ENCODE measurements at places on chromosomes 12 and 14.

GRCh38 chr12:97299847-97300246 lies 162.8 kb upstream of the RMST start:
- no peak for DNase-seq

DNA sequence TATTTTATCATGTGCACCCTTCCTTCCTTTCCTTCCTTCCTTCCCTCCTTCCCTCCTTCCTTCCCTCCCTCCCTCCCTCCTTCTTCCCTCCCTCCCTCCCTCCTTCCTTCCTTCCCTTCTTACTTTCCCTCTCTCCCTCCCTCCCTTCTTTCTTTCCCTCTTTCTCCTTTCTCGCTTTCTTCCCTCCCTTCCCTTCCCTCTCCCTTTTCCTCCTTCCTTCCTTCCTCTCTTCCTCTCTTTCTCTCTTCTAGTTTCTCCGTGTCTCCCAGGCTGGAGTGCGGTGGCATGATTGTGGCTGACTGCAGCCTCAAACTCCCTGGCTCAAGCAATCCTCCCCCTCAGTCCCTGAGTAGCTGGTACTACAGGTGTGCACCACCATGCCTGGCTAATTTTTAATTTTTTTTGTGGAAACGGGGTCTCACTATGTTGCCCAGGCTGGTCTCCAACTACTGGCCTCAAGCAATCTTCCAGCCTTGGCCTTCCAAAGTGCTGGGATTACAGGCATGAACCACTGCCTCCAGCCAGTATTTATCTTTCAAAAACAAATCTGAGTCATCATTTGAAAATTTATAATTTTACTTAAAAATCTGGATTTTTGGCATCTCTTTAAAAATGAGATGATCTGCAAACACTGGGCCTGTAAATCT lies 7.8 kb downstream of the C1RL start:
- DNase-seq = no peak

DNA sequence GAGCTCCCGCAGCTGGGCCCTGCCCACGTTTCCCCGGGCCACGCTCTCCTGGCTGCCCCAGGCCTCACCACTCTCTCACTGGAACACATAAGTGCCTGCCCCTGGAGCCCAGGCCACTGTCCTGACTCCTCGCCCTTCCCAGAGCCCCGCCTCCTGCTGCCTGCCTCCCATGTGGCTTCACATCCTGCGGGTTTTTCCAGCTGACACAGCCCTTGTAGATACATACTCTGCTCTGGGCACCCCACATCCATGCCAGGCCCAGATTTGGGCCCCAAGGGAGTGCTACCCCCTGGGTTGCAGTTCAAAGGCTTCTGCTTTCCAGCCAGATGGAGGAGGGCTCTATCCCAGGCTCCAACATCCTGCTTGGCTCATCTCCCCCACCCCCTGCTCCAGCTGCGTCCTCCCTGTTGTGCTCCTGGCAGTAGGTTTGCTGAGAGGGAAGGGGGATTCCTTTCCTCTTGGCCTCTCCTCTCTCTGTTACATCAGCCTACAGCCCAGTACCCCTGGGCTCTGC lies 60.1 kb downstream of the TSPAN9 start:
- DNase-seq = no peak

DNA sequence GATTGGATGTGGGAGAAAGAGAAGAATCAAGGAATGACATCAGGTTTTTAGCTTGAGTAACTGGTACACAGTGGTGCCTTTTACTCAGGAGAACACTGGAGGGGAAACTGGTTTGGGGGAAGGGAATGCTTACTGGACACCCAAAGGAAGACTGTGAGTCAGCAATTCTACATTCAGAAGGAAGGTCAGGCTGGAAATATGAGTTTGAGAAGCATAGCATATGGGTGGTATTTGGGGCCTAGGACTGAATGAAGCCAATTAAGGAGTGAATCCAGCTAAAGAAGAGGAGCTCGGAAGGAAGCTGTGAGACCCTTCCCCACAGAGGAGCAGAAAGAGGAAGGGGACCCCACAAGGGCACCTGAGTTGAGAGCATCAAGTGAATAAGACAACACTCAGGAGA lies 35.4 kb downstream of the DMAC2L start:
- no peak for DNase-seq

GRCh38 chr12:74365178-74365964 lies 172.3 kb upstream of the ATXN7L3B start:
- no peak for DNase-seq

DNA sequence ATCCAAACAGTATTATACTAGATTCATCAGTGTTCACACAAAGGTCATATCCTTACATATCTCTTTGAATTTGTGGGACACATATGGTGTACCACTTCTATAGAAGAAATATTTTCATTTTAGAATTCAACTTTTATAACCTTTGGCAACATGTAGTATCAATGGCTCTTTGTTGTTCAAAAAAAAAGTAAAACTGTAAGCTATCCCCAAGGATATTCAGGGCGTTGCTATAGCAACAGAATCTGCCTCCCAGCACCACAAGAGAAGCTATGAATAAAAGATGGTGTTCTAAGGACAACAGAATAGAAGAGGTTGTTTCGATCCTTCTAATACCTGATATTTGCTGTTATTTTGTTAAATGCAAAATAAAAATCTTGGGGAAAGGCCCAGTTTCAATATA lies 139.3 kb downstream of the BRMS1L start:
- DNase-seq = no peak

- DNase-seq = no peak
Observed at GRCh38 chr12:92702754-92703679, at the start of gene PLEKHG7. Gene PLEKHG7 (plus strand): TSS chr12:92702989. CDS start chr12:92706632, 3,643 bp downstream.

DNA sequence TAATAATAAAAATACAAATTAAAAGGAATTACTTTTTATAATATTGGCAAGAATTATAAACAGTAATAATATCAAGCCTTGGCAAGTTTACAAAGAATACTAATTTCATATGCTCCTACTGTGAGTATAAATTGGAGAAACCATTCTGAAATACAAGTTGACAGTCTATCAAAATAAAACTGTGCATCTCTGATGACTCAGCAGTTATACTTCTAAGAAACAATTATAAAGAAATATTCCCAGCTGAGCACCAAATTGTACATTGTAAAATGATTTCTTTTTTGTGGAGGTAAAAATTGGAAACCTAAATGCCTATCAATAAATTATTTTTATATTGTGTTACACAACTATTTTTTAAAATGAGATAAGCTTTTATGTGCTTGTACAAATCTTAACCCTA lies 35.5 kb upstream of the KCNC2 start:
- DNase-seq = no peak

GRCh38 chr14:105944632-105945610 lies 418.5 kb downstream of the TMEM121 start:
- DNase-seq = peak; percentile 34

GRCh38 chr12:130816097-130816496 lies 23.0 kb downstream of the STX2 start:
- no peak for DNase-seq

DNA sequence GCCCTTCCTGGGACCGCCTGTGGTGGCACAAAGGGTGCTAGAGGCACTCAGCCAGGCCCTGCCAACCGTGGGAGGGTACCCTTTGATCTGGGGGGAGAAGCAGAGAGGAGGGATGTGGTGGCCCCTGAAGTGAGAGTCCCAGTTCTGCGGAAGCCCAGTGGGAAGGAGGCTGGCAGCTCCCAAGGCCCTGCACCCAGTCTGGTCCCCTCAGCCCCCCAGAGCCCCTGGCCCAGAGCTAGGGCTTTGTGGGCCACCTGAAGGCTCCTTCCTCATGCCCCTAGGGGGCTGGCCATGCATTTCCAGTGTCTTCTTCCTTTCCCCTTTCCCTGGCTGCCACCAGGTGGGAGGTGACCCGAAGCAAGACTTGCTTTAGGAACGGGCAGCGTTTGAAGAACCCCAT lies 44.3 kb downstream of the PLEKHG3 start:
- no peak for DNase-seq

- DNase-seq = no peak
Observed at GRCh38 chr14:84375235-84375634, 1154.7 kb upstream of the FLRT2 start.

DNA sequence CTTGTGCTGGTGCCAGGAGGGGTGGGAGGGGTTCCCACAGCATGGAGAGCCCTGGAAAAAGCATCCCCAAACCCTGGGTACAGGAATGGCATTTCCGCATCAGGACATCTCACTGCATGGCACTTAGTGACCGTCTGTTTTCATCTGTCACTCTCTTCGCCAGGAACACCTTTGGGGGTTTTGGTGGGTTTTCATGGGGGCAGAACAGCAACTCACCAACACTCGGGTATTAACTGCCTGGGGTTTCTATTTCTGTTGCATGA lies 3.5 kb downstream of the VSX2 start:
- no peak for DNase-seq

- DNase-seq = no peak
Observed at GRCh38 chr12:27620121-27620520, 76.1 kb upstream of the REP15 start.

DNA sequence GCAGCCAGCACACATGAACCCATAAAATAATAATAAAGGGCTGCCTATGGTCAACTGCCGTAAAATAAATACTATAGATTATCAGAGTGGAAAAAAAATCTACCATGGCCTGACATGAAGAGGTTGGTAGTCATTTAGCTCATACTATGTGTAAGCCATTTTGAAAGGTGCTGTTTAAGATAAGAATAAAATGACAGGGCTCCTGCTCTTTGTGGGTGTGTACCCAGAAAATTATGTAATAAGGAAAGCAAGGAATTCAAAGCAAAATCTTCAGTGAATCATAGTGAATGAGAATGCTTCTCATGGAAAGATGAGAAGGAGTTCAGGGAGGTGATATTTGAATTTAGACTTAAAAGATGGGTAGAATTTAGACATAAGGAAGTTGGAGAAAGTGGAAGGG lies 42.9 kb upstream of the PPM1H start:
- DNase-seq = no peak

GRCh38 chr14:68775614-68776126 lies 17.2 kb downstream of the ZFP36L1 start:
- no peak for DNase-seq

GRCh38 chr12:101566318-101566717 lies 28.5 kb upstream of the MYBPC1 start:
- DNase-seq = no peak

GRCh38 chr12:97572220-97572619 lies 109.6 kb downstream of the RMST start:
- DNase-seq = no peak

DNA sequence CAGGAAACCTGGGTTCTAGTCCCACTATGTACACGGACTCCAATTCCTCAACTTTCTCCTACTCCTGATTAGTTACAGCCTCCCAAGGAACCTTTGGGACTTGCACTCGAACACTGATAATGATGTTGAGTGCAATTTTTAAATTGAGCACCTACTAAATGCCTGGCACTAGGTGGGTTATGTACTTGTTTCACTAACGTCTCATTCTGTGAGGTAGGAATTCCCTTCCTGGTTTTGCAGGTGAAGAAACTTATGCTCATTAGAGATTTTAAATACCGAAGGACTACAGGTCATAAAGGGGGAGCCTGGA lies 536 bp downstream of the PARPBP start:
- DNase-seq = no peak

GRCh38 chr12:130644566-130644965 lies 71.5 kb downstream of the RIMBP2 start:
- no peak for DNase-seq

- DNase-seq = no peak
Observed at GRCh38 chr12:98544751-98545150, 29.4 kb downstream of the TMPO start.

- DNase-seq = no peak
Observed at GRCh38 chr14:101717663-101718490, 43.6 kb upstream of the PPP2R5C start.

GRCh38 chr12:62210422-62210821 lies 49.8 kb upstream of the USP15 start:
- DNase-seq = peak; percentile 4

DNA sequence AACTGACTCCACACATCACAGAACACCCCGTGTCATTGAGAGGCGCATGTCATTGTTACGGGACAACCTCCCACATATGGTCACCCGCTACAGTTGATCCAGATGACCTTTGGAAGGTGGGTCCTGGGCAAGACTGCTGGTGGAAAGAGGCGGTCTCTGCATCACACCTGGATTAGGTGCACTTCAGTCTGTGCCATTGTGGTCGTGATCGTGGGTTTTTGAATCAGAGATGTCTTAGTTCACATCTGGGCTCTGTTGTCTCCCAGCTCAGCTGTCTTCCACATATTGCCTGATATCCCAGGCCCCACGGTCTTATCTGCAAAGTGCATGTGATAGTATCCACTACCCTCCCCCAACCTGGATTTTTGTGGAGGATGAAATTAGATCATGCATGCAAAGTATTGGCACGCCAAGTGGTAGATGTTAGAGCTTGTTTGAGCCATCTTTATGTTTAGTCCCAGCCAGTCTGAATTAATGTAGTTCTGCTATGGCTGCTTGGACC lies 208.7 kb upstream of the FOXN3 start:
- no peak for DNase-seq

DNA sequence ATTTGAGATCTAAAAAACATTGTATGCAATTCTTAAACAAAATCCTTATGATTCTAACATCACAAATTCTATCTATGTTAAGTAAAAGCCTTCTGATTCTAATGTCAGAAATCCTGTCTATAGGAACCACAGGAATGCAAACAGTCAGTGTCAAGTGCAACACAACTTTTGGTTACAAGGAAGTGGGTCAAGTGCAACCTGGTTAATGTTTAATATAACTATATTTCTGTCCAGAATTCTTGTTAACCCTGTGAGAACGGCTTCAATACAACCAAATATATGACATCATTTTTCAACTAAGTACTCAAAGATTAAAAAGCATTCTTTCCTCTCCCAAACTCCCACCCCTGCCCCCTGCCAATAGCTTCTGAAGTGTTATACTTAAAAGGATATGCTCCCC lies 107.9 kb upstream of the PLEKHA5 start:
- DNase-seq = no peak

- no peak for DNase-seq
Observed at GRCh38 chr14:88729159-88729558, 63.6 kb downstream of the EML5 start.

DNA sequence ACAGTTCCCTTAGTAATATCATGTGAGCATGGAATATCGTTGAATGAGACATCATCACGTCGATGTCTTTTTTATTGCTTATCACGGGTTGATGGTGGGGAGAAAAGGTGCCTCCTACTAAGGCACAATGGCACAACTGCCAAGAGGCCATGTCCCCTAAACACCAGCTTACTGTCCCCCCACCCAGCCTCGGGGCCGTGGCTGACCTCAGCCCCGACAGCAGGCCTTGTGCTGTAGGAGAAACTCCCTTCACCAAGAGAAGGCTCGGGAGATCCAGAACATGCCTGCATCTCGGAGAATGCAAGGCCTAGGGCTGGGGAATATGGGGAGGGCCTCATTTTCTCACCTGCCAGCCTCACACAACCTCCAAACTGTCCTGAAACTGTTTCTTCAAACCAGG lies 22.8 kb downstream of the ZFP36L1 start:
- no peak for DNase-seq

DNA sequence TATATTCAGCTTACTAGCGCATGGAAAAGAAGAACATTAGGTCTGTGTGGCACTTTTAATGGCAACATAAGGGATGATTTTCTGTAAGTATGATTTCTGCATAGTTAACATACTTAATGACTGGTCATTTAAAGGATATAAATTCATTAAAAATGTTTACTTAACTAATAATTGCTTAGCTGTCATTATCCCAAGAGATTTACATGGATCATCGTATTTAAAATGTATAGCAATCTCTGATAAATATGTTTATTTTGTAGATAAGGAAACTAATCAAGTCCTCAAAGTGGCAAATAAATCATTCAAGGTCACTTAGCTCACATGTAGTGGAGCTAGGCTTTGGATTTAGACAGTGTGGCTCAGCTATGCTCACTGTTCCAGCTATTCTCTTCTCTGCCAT lies 158.6 kb downstream of the OTOGL start:
- no peak for DNase-seq

GRCh38 chr12:71400481-71400880 lies 39.1 kb upstream of the LGR5 start:
- DNase-seq = no peak

- DNase-seq = no peak
Observed at GRCh38 chr12:11660624-11661023, 11.2 kb downstream of the ETV6 start.

All from stimulated activated CD4-positive, alpha-beta T cell treated with anti-CD3 and anti-CD28 coated beads, TNF-alpha, amount 100 ng/mL, for 1 hour (primary cell).